ENCODE measurements at places on chromosomes 2 and 18. TPM values are rescaled to one million over a fixed set of nuclear protein-coding genes. Genes with fewer than 3 reads are reported as not detected.

The POTEC gene
- under 0.01 TPM for total RNA-seq

The CHRND gene
- not detected for total RNA-seq

The C2orf69 gene
- total RNA-seq: 8.5 TPM

The IL18R1 gene
- total RNA-seq: 1.5 TPM

The DUSP19 gene
- 3.8 TPM for total RNA-seq

The ACTR1B gene
- 42.8 TPM for total RNA-seq

The GPAT2 gene
- 2.3 TPM for total RNA-seq

The FSHR gene
- not detected for total RNA-seq

The PAX8 gene
- total RNA-seq: 0.14 TPM

The ACKR3 gene
- total RNA-seq: 44.9 TPM

The TMEM37 gene
- 0.37 TPM for total RNA-seq

The PROM2 gene
- 0.28 TPM for total RNA-seq

The ANKRD29 gene
- 7.3 TPM for total RNA-seq

The HOXD4 gene
- 0.18 TPM for total RNA-seq

The SNTG2 gene
- total RNA-seq: not detected
